NCI-H446 treated with DMSO at 0.1 percent for 48 hours (cell line): ENCODE measurements at places on chromosomes 7 and 10.

- DNase-seq: no peak
These were observed 15.2 kb downstream of the ARPC1B start for GRCh38 chr7:99389772-99390171.

- DNase-seq: no peak
These were observed 1.1 kb upstream of the HERPUD2 start for GRCh38 chr7:35695987-35696386.

DNA sequence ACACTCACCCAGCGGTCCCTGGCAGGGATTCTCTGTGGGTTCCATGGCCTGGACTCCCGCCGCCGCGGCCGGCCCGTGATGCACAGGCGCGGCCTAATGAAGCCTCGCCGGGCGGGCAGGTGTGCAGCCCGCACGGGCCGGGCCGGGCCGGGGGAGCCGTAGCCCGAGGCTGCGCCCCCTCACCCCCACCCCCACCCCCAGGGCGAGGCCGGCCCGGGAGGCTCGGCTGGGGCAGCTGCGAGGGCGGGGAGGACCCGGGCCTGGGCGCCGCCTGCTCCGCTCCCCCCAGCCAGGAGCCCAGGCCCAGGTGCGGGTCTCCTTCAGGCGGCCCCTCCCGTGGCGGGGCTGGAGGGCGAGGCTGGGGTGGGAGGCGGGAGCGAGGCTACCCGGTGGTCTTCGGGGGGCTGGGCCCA is at the start of gene NOBOX:
Gene NOBOX (minus strand): TSS at position 45 of the 413 bp plus-strand sequence.
- DNase-seq: no peak

- no peak for DNase-seq
These were observed 140.2 kb upstream of the PPP2R2D start for GRCh38 chr10:131760416-131761166.

DNA sequence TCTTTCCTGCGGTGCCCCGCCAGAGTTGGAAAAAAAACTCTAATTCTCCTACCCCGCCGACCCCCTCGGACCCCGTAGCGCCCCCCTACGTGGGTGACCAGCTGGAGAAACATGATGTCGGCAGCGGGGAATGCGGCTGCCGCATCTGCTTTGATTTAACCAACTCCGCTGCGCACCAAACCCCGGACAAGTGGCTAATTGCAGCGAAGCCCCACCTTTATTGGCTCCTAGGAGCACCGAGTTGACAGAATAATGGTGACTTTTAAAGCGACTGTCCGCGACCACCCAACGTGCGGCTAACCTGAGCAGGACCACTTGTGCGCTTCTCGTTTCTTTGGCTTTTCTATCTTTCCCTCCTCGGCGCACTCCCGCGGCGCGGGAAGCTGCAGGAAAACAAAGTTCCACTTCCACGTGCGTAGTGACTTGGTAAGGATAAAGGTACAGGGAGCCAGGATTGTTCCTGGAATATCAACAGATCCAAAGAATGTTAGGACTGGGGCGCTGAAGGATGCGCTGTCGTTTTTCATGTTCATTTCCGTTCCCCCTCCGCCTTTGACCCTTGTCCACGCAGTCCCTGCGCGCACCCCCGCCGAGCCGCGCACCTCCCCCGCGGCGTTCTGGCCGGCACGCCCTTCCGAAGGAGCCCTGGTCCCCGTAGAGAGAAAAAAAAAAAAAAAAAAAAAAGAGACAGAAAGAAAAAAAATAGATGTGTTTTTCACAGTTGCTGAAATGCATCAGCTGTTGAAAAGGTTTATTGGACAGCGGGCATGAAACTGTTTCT is 1.4 kb downstream of the WNT16 start:
- no peak for DNase-seq

GRCh38 chr10:774661-775244 is 85.3 kb upstream of the DIP2C start:
- DNase-seq: no peak

GRCh38 chr10:78672918-78673317 is 395.8 kb upstream of the ZMIZ1 start:
- DNase-seq: no peak
